HepG2 (cell line): ENCODE measurements at places on chromosomes 1 and 21.

DNA sequence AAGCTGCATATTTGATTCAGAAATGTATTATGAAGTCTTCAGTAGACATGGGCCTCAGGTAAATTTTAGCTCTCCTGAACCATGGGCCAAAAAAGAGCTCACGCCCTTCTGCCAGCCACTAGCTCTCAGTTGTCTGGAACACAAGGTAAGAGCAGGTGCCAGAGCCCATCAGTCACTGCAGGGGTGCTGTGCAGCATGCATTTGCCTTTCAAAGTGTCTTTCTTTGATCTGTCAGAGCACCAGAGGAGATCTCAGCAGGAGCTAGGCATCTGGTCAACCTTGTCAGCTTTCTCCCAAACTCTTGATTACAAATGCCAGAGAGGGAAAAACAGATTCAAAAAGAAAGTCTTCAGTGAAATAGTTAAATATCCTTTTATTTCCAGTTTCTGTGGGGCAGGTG, 332.3 kb downstream of the COL11A1 start:
- DNase-seq = no peak

- DNase-seq = no peak
Observed at GRCh38 chr1:38559446-38560165, 300.0 kb downstream of the RRAGC start.

DNA sequence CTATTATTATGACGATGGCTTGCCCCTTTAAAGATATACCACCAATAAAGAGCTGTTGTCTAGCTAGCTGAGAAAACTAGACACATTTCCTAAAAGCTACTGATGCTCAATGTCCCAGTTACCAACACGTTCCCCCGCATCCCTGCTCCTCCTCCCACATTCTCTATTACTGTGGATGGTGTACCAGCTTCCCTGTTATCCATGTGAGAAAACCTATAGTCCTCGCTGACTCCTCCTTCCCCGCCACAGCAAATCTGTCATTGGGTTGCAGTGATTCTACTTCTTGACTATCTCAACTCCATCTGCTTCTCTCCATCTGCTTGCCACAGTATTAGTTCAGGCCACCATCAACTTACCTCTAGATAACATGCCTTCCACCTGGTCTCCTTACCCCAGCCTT, 337.5 kb downstream of the KCNH1 start:
- DNase-seq = no peak

DNA sequence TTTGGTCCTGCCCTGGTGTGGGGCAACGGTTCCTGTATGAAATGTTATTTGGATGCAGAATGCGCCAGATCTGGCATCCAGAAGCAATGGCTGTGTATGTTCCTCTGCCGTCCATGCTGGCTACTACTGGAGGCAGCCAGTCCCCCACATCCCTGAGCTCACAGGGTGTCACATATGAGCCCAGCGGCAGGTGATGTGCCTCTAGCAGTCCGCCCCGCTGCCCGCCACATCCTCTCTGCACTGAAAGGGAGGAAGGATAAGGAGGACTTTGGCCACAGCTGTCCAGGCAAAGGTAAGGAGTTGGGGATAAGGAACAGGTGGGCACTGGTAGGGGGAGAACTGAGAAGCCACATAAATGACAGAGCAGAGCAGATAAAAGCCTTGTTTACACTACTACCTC, 305.3 kb upstream of the DAB1 start:
- DNase-seq = no peak
